ENCODE measurements at places on chromosomes 11 and 22.

DNA sequence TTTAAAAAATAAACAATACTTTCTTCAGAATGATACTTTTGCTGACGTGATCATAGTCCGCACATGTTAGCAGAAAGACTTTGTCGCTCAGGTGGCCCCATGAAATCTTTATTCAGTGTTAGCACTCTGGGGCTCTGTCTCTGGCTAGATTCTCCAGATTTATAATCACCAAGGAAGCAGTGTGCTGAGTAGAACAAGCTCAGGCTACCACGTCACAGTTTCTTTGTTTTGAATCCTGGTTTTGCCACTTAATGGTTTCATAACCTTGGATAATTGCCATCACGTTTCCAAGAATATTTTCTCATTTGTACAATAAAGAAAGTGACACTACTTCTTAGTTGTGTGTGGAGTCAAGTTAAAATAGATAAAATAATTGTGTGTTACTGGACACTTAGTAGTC is 3.9 kb upstream of the MUC15 start:
- no peaks in the 10 kb centered on the region for H3K4me1 ChIP-seq
- no peak for DNase-seq
- no peaks in the 10 kb centered on the region for H3K27me3 ChIP-seq

- DNase-seq, result no peak
- H3K4me3 ChIP-seq, result no peak overlapping the region
- H3K36me3 ChIP-seq, result no peaks in the 10 kb centered on the region
- peaks cover 75% of the 10 kb centered on the region for H3K4me1 ChIP-seq
These were observed 3.0 kb downstream of the RSPH14 start for GRCh38 chr22:23138584-23139435.

DNA sequence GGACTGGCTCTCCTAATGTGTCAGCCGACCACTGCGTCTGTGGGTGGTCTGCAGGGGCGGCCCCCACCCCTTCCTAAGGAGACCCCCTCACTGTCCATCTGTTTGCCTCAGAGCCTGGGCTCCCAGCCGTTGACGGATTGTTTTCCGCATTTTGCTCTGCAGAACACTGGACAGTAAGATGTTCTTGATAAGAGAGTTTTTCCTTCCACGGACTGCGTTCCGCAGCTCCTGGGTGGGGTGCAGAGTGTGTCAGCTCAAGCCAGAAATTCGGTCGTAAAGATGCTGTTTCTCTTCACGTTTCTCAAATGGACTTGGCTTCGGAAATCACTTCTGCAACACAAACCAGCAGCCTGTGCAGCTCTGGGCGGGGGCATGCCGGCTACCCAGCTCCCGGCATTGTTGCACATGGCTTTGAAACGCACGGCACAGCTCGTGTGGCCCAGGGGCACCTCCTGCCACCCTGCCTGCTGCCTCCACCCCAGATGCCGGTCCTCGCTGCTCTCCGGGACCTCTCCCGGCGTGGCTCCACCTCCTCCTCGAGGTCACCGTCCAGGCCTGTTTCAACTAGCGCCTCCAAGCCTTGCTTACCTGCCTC is 2.9 kb upstream of the MRGPRG start:
- no peaks in the 10 kb centered on the region for H3K36me3 ChIP-seq
- H3K4me1 ChIP-seq, result peaks cover 15% of the 10 kb centered on the region
- DNase-seq, result no peak
- no peak overlapping the region for H3K27ac ChIP-seq

GRCh38 chr11:59689015-59689414 is 20.2 kb upstream of the PATL1 start:
- no peak overlapping the region for H3K27ac ChIP-seq
- DNase-seq, result no peak
- no peaks in the 10 kb centered on the region for H3K4me1 ChIP-seq
- H3K36me3 ChIP-seq, result no peaks in the 10 kb centered on the region
- peaks cover 4% of the 10 kb centered on the region for H3K27me3 ChIP-seq

GRCh38 chr11:62333768-62334167 is 3.5 kb upstream of the ASRGL1 start:
- H3K4me1 ChIP-seq, result peaks cover 12% of the 10 kb centered on the region
- H3K27ac ChIP-seq, result no peak overlapping the region
- H3K36me3 ChIP-seq, result no peaks in the 10 kb centered on the region
- DNase-seq, result no peak
- H3K4me3 ChIP-seq, result no peak overlapping the region

GRCh38 chr11:123434262-123434661 is 4.2 kb downstream of the GRAMD1B start:
- no peaks in the 10 kb centered on the region for H3K27me3 ChIP-seq
- H3K36me3 ChIP-seq, result no peaks in the 10 kb centered on the region
- no peak overlapping the region for H3K27ac ChIP-seq
- DNase-seq, result peak; percentile 50
- H3K4me3 ChIP-seq, result no peak overlapping the region
- peaks cover 42% of the 10 kb centered on the region for H3K4me1 ChIP-seq

GRCh38 chr11:110777775-110778174 is 65.5 kb upstream of the ARHGAP20 start:
- H3K4me3 ChIP-seq, result no peak overlapping the region
- H3K36me3 ChIP-seq, result no peaks in the 10 kb centered on the region
- no peak for DNase-seq
- no peaks in the 10 kb centered on the region for H3K4me1 ChIP-seq
- no peak overlapping the region for H3K27ac ChIP-seq
- no peaks in the 10 kb centered on the region for H3K27me3 ChIP-seq

GRCh38 chr11:36328966-36329673 is 33.0 kb downstream of the PRR5L start:
- H3K4me1 ChIP-seq, result no peaks in the 10 kb centered on the region
- H3K27ac ChIP-seq, result no peak overlapping the region
- H3K36me3 ChIP-seq, result no peaks in the 10 kb centered on the region

DNA sequence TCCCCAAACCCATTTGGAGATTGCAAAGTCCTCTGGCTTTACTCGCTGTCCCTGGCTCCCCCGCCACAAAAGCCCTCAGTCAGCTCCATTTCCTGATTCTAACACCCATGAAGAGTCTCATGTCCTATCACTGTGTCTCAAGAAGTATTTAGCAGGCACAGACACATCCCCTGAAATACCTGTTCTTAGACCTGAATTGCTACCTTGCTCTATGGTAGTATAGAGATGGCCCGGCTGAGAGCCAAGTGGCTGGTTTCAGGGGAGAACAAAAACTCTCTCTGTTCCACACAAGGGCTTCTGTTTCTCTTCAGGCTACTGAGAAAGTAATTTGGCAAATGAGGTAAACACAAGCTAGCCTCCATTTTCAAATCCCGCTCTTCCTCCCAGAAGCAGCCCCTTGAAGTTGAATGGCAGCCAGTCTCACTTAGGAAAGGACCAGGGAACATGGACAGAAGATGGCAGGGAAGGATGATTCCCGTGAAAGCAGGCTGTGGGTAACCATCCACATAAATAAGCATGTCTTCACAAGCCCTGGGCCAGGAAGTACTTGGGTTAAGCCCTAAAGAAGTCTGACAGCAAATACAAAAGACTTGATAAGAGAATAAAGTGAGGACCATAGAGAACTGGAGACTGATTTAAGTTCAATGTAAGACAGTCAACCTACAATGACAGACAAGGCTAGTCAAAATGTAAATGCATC is 137.8 kb downstream of the C11orf58 start:
- no peak overlapping the region for H3K4me3 ChIP-seq
- no peaks in the 10 kb centered on the region for H3K4me1 ChIP-seq
- DNase-seq, result no peak

DNA sequence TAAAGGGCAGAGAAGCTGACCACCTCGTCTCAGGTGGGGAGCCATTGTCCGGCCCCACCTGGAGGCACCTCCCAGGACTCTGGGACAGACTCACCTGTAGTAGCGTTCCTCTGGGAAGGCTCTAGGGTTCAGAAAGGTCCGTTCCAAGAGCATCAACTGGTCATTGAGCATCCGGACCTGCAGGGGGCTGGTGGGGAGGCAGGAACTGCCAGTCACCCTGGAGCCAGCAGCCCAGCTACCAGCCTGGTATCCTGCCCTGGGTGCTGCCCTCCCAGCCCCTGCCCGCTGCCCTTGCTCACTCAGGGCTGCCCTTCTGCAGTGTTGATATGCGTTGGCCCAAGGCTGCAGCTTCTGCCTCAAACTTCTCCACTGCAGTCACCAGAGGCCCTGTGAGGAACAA is 4.7 kb downstream of the SAC3D1 start:
- no peak overlapping the region for H3K4me3 ChIP-seq
- H3K4me1 ChIP-seq, result peaks cover 38% of the 10 kb centered on the region
- no peaks in the 10 kb centered on the region for H3K27me3 ChIP-seq
- no peak for DNase-seq
- H3K36me3 ChIP-seq, result peaks cover 8% of the 10 kb centered on the region

DNA sequence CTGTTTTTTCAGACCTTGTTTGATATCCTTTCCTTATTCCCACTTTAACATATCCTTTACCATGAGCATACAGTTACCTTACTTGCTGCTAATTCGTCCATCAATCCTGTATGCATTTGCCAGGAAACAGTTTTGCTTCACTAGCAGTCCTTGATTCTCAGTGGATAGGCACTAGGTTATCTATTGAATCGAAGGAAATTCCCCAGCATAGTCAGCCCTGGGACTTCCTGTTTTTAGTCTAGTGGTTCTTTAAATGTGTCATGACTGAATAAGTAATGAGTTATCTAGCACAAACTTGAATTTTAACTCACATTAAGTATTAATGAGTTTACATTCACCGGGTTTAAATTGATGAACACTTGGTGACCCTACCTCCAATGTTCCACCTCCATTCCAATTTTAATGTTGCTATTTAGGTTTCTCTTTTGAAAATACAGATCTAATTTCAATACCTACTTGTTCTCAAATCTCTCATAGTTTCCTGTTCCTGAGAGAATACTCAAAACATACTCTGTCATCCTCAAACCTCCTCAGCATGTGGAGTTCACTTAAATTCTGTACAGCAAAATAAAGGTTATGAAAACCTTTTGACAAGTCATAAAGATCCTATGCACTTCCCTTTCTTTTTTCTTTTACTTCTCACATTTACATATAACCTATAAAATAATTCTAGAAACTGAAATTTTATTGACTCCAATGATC is 1375.1 kb upstream of the TENM4 start:
- no peak overlapping the region for H3K4me3 ChIP-seq
- DNase-seq, result no peak
- no peaks in the 10 kb centered on the region for H3K36me3 ChIP-seq
- no peaks in the 10 kb centered on the region for H3K4me1 ChIP-seq
- no peaks in the 10 kb centered on the region for H3K27me3 ChIP-seq

GRCh38 chr11:3781423-3781822 is 15.9 kb downstream of the NUP98 start:
- no peak overlapping the region for H3K27ac ChIP-seq
- no peak overlapping the region for H3K4me3 ChIP-seq
- peaks cover 27% of the 10 kb centered on the region for H3K4me1 ChIP-seq
- H3K36me3 ChIP-seq, result peaks cover 50% of the 10 kb centered on the region
- H3K27me3 ChIP-seq, result no peaks in the 10 kb centered on the region
- no peak for DNase-seq

GRCh38 chr11:129376658-129377341 is 1.2 kb downstream of the BARX2 start:
- H3K4me3 ChIP-seq, result no peak overlapping the region
- H3K27me3 ChIP-seq, result peaks cover 38% of the 10 kb centered on the region
- no peak for DNase-seq
- H3K27ac ChIP-seq, result no peak overlapping the region
- H3K4me1 ChIP-seq, result peaks cover 31% of the 10 kb centered on the region
- H3K36me3 ChIP-seq, result no peaks in the 10 kb centered on the region

DNA sequence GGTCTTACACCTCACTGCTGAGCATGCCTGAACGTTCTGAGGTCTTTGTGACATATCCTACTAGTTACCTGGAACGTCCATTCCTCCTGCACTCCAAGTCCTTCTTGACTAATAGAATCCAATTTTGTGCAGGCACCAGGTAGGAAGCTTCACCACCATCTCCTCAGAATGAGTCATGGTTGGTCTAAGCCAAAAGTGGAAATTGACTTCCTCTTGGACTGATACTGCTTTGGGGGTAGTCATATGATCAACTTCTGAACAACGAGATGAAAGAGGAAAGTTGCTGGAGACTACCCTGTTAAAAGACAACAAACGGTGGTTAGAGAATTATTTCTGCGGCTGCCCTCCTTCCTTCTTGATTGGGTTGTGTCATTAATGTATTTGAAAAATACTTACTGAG is 374.2 kb upstream of the LARGE1 start:
- no peaks in the 10 kb centered on the region for H3K27me3 ChIP-seq
- no peak for DNase-seq
- no peaks in the 10 kb centered on the region for H3K36me3 ChIP-seq
- no peak overlapping the region for H3K4me3 ChIP-seq
- no peak overlapping the region for H3K27ac ChIP-seq

DNA sequence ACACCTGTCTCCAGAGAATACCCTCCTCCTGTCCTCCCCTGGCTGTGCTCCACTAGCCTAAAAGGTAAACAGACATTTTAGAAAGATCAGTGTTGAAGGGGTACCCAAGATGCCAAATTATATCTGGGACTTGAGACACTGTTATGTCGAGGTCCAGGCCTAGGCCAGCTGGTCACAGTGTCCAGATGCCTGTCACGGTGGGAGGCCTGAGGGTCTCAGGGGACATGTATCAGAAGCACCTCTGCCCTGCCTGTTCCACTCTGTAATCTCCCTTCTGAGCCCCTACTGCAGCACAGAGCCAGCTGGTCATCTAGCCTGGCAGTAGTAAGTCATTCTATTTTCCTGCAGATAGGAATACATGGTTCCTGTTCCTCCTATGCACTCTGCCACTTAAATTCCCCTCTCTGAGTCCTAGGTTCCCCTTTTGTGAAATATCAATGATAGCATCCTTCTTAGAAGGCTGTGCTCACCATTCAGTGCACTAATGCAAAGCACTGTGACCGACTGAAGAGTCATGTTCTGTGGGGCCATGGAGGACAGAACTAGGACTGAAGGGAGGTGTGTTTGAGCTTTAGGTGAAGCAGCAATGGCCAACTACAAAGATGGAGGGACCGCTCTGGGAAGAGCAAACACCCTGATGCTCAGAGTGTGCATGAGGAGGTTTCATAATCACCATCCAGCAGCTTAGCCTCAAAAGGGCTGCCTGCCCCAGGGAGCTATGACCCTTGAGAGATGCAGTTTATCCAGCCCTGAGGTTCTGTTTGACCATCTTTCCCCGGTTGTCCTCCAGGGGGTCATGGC is 44.8 kb upstream of the TUB start:
- peaks cover 8% of the 10 kb centered on the region for H3K4me1 ChIP-seq
- H3K36me3 ChIP-seq, result no peaks in the 10 kb centered on the region
- H3K27ac ChIP-seq, result no peak overlapping the region

DNA sequence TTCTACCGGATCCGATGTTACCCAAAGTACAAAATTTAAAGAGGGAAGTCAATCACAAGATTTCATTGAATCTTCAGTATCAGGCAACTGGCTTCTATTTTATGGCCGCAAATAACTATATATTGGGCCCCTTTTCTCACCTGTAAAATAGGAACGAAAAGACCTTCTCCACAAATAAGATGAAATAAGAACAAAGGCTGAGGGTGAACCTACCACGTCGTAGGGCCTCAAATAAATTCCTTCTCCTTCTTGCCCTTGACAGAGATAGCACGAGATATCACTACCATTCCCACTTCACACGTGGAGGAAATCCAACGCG is 794 bp upstream of the EMSY start:
- H3K27ac ChIP-seq, result peak overlapping the region; percentile 76
- H3K27me3 ChIP-seq, result no peaks in the 10 kb centered on the region
- H3K4me3 ChIP-seq, result peak overlapping the region; percentile 78
- DNase-seq, result no peak
- peaks cover 3% of the 10 kb centered on the region for H3K36me3 ChIP-seq
